Dermis microvascular lymphatic vessel endothelial cell (primary cell): ENCODE measurements at places on chromosomes 2 and 18. TPM values are rescaled to one million over a fixed set of nuclear protein-coding genes. Genes with fewer than 3 reads are reported as not detected.

Gene RHOB
- total RNA-seq = 291 and 515 TPM in 2 replicates

Gene FBLN7
- 1.5 and 6.6 TPM in 2 replicates for total RNA-seq

Gene GKN2
- total RNA-seq = not detected in 2 replicates

Gene UGT1A8
- not detected in 2 replicates for total RNA-seq

Gene AMER3
- total RNA-seq = not detected in 2 replicates

Gene SERPINB2
- total RNA-seq = not detected in 2 replicates

Gene ATP6V1C2
- under 0.01 TPM in 2 replicates for total RNA-seq

Gene ASPRV1
- under 0.01 and 0.25 TPM in 2 replicates for total RNA-seq

Gene ANTXR1
- under 0.01 TPM in 2 replicates for total RNA-seq

Gene SIGLEC15
- under 0.01 and 0.13 TPM in 2 replicates for total RNA-seq

Gene ANKRD36C
- total RNA-seq = 18.8 and 27.5 TPM in 2 replicates

Gene DGUOK
- 47.8 and 51.3 TPM in 2 replicates for total RNA-seq

Gene RAB6D
- total RNA-seq = under 0.01 TPM in 1 of 2 replicates, not detected in the other

Gene CEP192
- 20.2 and 21.1 TPM in 2 replicates for total RNA-seq

Gene NAT8
- total RNA-seq = not detected in 2 replicates

Gene ACVR1C
- total RNA-seq = under 0.01 TPM in 2 replicates

Gene FNDC4
- total RNA-seq = 10.0 and 16.4 TPM in 2 replicates

Gene HDLBP
- 660 and 780 TPM in 2 replicates for total RNA-seq

Gene PLEKHM3
- 7.2 and 11.1 TPM in 2 replicates for total RNA-seq

Gene ZNF385B
- not detected in 2 replicates for total RNA-seq

Gene AFF3
- total RNA-seq = under 0.01 TPM in 2 replicates

Gene C2orf78
- total RNA-seq = not detected in 2 replicates

Gene NFATC1
- 5.5 and 17.1 TPM in 2 replicates for total RNA-seq

Gene POTEJ
- total RNA-seq = 0.26 and 0.38 TPM in 2 replicates
